ENCODE measurements at places on chromosomes 11 and 22.

DNA sequence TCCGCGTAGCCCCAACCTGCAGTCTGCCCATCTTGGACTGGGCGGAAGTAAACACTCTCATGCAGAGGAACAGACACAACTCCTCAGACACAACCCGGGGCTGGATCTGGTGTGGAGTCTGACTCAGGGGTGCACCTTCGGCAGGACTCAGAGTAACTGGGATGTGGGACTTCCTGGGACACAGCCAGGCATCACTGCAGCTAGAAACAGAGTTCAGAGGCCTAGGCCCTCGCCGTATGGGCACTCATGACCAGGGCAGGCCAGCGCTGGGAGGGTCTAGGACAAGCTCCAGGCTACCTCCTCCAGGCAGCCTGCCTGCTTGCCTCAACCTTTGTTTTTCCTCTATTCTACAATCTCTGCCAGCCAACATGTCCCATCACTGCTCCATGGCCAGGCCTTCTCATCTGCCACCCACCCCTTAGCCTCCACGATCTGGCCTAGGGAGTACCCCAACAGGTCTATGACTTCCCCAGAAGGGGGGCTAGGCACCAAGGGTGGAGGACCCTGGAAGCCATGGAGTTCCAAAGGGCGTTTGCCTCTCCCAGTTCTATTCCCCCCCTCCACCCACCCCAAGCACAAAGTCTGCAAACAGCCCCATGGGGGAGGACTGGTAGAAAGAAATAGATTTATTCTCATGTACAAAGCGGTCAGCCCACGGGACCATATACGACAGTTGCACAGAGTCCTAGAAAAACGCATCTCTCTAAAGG is 98.5 kb downstream of the PDE2A start:
- no peak for DNase-seq

- no peak for DNase-seq
Measured at GRCh38 chr11:92416971-92417725, 192.5 kb downstream of the FAT3 start.

- DNase-seq = no peak
Measured at GRCh38 chr11:36557991-36558390, 9.8 kb upstream of the RAG1 start.

DNA sequence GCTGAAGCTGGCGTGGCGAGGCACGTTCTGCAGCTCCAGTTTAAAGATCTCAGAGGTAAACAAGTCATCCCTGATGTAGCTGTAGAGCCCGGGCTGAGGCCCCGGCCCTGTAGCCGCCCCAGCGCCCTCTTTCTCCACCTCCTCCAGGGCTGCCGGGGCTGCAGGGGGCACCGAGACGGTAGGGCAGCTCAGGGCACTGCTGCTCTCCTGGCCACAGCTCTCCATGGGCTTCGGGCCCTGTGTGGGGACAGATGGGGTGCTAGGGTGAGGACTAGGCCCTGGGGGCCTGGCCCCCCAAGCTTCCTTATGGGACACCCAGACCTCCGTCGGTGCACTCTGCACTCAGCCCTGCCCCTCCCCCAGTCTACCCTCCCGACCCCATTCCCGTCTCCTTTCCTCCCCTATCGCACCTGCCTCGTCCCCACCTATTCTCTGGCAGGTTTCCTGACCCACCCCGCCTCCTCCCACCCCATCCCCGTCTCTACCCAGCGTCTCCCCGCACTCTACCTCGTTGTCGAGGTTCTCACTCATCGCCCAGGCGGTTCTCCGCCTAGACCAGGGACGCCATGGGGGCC is 559 bp downstream of the RANBP1 start:
- no peak for DNase-seq

- DNase-seq = no peak
Measured at GRCh38 chr11:58286249-58286648, 18.2 kb upstream of the OR10W1 start.

DNA sequence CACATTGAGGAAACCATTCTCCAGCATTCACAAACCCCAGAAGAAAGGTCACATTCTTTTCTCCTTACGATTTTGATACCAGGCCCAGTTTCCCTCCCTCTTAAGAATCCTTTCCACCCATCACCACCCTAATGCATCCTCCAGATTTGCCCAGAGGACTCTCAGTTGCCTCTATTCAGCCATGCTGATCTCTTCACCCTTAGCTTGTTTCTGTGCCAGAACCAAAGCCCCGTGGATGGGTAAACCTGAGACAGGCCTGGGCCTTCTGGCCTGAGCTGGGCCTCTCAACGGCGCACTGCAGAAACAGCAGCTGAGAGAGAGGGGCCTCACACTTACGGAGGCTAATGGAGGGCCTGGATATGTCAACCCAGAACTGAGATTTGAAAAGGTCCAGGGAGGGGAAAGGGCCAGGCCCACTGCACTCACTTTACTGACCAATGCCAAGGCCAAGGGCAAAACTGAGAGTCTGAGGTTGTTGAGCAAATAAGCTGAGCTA is 32.2 kb upstream of the OAF start:
- DNase-seq = peak; percentile 57

- DNase-seq = no peak
Measured at GRCh38 chr11:71385091-71385490, 63.1 kb downstream of the DHCR7 start.

- DNase-seq = no peak
Measured at GRCh38 chr11:46983598-46983997, 47.0 kb downstream of the CSTPP1 start.

- DNase-seq = peak; percentile 96
Measured at GRCh38 chr22:43826142-43827002, 14.3 kb upstream of the EFCAB6 start.
